ENCODE measurements at places on chromosomes 7 and 10. TPM values are rescaled to one million over a fixed set of nuclear protein-coding genes. Genes with fewer than 3 reads are reported as not detected.

SPDYE18 gene
- total RNA-seq, result not detected

CYP26A1 gene
- 3.0 TPM for total RNA-seq

NYAP1 gene
- total RNA-seq, result 2.8 TPM

RAB19 gene
- total RNA-seq, result not detected

All from A549 treated with GW870086 at 1 μM for 4 hours (cell line).